ENCODE measurements at places on chromosomes 6 and 20.

- DNase-seq = no peak
Observed at GRCh38 chr20:62405108-62405980, 1.7 kb downstream of the CABLES2 start.

- no peak for DNase-seq
Observed at GRCh38 chr6:82331031-82331773, 32.4 kb upstream of the TPBG start.

DNA sequence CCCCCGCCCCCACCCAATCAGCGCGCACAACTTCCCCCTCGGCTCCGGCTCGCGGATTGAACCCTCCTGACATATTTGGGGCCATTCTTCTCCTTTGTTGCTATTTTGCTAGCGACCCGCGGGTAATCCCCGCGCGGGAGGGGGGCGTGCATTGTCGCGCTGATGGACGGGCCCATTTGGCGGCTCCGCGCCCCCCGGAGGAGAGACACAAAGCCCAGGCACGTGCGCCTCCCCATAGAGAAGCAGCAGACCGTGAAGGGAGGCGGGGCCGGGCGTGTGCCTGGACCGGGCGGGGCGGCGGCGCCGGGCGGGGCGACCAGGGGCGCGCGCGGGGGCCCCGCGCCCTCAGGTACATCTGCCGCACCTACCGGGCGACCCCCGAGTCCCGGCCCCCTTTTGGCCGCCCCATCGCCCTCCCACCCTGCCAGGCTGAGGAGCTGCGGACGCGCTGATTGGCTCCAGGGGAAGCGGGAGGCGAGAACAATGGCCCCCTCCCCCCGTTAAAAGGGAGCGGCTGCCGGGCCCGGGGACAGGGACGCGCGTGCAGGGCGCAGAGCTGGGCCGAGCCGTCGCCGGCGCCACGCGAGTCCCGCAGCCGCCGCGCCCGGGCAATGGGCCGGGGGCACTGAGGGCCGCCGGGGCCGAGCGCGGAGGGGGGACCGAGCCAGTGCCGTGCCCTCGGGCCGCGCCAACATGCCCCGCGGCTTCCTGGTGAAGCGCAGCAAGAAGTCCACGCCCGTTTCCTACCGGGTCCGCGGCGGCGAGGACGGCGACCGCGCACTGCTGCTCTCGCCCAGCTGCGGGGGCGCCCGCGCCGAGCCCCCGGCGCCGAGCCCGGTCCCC, at the start of gene INSM1:
TSS of gene INSM1 (plus strand) at position 530 of the 843 bp plus-strand sequence. CDS start at position 694, 164 bp downstream.
- no peak for DNase-seq

- no peak for DNase-seq
Observed at GRCh38 chr6:130822736-130823135, 4.5 kb upstream of the SMLR1 start.

DNA sequence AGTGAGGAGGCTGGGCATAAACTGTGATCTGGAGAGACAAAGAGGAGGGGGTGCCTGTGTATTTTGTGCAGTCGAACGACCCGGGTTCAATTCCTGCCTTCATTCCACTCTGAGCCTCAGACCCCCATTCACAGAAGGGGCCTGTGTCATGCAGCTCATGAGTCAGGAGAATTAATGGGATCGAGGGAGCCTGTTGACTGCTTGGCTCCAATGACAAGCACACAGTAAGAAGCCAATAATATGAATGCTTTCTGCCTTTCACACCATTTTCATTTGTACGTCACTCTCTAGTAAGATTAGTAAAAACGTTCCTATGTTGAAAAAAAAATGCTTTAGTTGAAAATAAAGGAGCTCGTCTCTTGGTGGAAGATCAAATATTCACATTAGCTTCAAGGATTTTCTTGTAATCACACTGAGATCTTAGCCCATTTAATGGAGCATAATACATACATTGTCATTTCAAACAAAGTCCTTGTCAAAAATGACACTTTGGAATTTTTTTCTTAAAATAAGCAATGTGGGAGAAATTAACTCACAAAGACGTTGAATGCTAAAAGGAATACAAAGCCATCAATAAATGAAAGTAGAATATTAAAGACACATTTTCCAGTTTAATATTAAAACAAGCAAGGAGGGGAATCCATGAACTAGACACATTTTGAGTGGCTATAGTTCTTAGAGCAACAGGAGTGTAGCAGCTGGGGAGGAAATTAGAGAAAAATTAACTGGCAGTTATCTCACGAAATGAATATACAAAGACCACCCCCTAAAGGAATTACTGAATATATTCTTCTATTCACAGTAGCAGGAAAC, 246.7 kb upstream of the AFDN start:
- DNase-seq = no peak

GRCh38 chr6:105135907-105136430, 43.8 kb downstream of the POPDC3 start:
- no peak for DNase-seq

Measured in NT2/D1 (cell line).